Activated naive CD4-positive, alpha-beta T cell treated with anti-CD3 and anti-CD28 coated beads, Interleukin-2, amount 50 U/mL, for 72 hours (primary cell): ENCODE measurements at places on chromosomes 11 and 22. TPM values are rescaled to one million over a fixed set of nuclear protein-coding genes. Genes with fewer than 3 reads are reported as not detected.

The SLC25A18 gene
- total RNA-seq = not detected

The OR2AG2 gene
- not detected for total RNA-seq

The DRD2 gene
- not detected for total RNA-seq

The LYVE1 gene
- not detected for total RNA-seq

- DNase-seq = no peak
Observed at GRCh38 chr11:79400717-79401330, 40.0 kb downstream of the TENM4 start.

DNA sequence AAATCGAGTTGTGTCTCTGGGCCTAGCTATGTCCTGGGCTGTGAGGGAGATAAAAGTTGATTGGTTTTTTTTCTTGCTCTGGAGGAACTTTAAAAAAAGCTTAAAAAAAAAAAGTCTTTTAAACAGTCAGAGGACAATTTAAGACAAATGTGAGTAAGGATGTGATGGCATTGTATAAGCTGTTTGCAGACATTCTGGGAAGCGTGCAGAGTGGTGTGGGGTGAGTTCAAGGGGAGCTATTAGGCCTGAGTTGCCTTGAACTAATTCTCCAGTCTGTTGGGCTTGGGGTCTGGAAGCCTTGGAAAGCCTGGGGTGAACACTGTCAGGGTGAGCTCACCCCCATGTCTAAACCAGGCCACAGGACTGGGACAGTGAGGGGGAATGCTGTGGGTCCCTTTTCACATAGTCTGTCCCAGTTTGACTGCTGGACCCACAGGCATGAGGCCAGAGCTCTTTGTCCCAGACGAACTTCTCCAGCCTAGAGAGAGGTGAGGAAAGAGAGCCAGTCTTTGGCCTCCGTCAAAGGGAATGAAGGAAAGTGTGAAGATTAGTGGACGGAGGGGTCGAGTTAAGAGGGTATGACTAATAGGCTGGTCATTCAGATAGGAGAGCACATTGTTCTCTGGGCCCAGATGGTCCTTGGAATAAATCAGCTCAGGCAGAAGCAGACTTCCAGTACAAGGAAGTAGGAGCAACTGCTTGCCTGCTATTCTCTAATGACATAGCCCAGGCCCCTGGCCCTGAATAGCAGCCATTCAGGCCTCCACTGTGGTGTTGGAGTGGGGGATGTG is 76.4 kb upstream of the NNMT start:
- DNase-seq = no peak
